ENCODE measurements at places on chromosomes 2 and 18.

- H3K36me3 ChIP-seq: peaks cover 44% of the 10 kb centered on the region
- DNase-seq: no peak
- no peak overlapping the region for H3K4me3 ChIP-seq
- H3K4me1 ChIP-seq: peaks cover 22% of the 10 kb centered on the region
- peak overlapping the region; percentile 95 for H3K27ac ChIP-seq
These were observed 20.0 kb downstream of the PASK start for GRCh38 chr2:241129086-241129871.

DNA sequence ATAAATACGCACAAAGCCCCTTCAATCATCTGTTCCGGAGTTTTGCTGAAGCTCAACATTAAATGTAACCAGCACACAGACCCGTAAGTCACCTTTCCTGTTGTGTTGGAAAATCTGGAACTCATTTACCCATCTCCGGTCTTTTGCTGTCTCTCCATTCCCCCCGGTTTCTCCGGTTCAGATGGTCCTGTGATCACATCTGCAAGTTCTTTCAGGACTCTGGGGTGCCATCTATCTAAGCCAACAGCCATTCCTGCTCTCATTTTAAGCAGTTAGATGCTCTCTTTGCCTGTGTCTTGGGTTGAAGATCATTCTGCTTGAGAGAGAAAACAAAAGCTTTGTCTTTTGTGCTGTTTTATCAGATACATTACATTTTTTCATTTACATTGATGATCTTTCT, 91.7 kb upstream of the TGIF1 start:
- no peaks in the 10 kb centered on the region for H3K36me3 ChIP-seq
- no peaks in the 10 kb centered on the region for H3K27me3 ChIP-seq
- no peak overlapping the region for H3K4me3 ChIP-seq

DNA sequence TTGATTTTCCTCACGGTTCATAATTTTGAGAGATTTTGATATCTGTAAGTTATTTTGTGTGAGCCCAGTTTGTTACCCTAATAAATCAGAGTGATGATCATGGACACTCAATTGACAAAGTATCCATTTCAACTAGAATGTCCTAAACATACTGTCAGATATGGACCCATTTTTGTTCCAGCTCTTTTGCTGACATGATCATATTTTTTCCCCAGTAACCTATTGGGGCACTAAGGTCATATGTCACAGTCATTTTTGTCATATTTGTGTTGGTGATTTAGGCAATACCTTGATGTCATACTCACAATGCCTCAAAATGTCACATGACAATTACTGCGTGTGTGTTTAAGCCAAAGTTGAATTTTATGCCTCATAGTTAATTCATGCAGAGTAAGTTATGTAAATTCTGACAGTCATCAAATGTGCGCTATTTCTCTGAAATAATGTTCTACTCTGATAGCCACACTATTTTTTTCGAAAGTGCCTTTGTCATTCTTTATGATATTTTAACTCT, 218.7 kb downstream of the ARHGAP15 start:
- no peak overlapping the region for H3K27ac ChIP-seq
- H3K4me1 ChIP-seq: peaks cover 19% of the 10 kb centered on the region

DNA sequence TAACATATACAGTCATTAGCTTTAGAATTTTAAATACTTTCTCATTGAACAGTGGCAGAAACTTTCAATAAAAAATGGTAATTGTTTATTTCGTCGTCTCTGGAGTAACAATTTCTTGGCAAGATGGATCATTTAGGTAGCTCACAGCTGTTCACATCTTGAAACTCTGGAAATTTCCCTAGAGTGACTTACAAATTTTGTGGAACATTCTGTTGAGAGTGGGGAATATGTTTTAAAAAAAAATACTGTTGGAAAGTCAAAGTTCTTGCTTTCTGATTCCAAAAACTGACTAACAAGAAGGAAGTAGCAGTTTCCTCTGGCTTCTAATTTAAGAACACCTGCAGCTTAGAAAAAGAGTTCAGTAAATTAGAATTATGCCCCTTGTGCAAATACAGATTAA, 11.2 kb upstream of the CALCRL start:
- no peaks in the 10 kb centered on the region for H3K36me3 ChIP-seq
- no peaks in the 10 kb centered on the region for H3K4me1 ChIP-seq
- no peak for DNase-seq
- H3K4me3 ChIP-seq: no peak overlapping the region

DNA sequence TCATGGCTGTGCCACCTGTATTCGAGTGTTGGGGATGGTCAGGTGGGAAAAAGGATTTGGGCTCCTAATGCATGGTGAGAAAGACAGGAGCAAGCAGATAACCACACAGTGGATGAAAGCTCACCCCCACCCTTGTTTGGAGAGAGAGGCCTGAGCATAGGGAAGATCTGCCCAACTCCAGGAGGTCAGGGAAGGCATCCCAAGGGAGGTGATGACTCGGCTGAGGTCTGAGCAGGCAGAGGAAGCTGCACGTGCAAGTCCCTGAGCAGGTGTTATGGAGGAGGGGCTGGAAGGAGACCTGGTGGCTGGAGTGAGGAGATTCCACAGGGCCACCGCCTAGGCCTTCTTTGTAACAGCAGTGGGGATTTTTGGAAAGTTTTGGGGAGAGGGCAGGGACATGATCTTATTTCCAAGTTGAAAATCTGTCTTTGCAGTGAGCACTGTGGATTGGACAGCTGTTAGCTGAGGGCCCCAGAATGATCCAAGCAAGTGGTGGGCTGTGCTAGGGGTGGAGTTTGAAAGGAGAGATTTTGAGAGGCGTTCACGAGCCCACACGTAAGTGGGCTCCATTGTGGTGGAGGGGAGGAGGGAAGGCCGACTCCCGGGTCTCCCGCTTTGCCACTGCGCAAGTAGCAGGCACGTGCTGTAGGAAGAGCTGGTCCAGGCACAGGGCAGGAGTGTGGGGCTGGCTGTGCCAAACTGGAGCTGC, 228.5 kb downstream of the GLI2 start:
- no peak overlapping the region for H3K27ac ChIP-seq
- DNase-seq: no peak
- H3K36me3 ChIP-seq: no peaks in the 10 kb centered on the region
- no peak overlapping the region for H3K4me3 ChIP-seq

- H3K4me1 ChIP-seq: peaks cover 8% of the 10 kb centered on the region
- no peak overlapping the region for H3K4me3 ChIP-seq
- H3K36me3 ChIP-seq: no peaks in the 10 kb centered on the region
- H3K27ac ChIP-seq: no peak overlapping the region
- H3K27me3 ChIP-seq: peaks cover 14% of the 10 kb centered on the region
These were observed 83.5 kb downstream of the BIN1 start for GRCh38 chr2:127023504-127023903.
